ENCODE measurements at places on chromosomes 13 and 19.

DNA sequence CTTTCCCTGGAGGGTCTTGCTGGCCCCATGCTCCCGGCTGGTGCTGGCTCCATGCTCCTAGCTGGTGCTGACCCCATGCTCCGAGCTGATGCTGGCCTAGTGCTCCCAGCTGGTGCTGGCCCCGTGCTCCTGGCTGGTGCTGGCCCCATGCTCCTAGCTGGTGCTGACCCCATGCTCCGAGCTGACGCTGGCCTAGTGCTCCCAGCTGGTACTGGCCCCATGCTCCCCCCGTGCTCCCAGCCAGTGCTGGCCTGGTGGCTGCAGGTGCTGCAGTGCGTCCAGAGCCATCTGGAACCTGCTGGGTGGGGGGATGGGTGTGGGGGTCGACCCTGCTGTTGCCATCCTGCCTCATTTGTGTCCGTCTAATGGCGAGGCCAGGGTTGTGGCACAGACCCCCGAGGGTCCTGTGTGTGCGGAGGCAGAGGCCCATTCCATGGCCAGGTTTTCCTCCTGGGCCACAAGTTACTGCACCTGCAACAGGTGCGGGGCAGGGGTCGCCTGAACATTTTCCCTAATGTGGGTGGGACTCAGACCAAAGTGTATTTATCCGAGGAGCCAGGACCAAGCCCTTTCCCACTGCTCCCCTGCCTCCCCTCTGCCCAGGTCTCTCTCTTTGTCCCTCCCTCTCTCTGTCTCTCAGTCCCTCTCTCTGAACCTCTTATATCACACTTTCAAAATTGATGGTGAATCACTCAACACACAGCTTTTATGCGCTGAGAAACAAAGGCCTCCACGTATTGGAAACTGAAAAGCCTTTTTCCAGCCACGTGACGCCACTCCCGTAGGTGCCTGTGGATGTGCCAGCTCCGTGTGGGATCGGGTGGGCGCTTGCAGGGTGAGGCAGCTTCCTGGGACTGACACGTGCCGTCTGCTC, 45.1 kb downstream of the MCF2L start:
- no peak for DNase-seq

DNA sequence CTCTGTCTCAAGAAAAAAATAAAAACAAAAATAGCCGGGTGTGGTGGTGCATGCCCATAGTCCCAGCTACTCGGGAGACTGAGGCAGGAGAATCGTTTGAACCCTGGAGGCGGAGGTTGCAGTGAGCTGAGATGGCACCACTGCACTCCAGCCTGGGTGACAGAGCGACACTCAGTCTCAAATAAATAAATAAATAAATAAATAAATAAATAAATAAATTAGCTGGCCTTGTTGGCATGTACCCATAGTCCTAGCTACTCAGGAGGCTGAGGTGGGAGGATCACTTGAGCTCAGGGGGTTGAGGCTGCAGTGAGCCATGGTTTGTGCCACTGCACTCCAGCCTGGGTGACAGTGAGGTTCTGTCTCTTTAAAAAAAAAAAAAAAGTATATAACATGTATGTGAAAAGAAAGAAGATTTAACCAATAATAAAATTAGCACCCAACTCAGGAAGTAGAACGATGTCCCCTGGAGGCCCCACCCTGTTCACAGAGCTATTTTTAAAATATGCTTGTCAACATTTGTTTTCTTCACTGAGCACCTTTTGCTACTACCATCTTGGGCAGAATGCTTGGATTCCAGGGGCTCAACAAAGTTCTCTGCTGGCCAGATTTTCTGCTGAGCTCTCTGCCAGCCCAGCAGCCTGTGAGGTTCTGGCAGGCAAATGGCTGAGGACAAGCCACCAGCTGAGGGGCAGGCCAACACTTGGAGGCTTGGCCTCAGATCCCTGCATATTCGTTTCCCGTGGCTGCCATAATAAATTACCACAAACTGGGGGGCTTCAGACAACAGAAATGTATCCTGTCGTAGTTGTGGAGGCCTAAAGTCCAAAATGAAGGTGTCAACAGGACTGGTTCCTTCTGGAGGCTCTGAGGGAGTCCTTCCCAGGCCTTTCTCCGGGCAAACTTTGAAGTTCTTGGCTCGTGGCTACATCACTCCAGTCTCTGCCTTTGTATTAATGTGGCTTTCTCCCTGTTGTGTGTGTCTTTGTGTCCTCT, 5.2 kb downstream of the SLC25A42 start:
- no peak for DNase-seq

- DNase-seq, result no peak
These were observed 111.6 kb upstream of the OBI1 start for GRCh38 chr13:78770601-78771000.

DNA sequence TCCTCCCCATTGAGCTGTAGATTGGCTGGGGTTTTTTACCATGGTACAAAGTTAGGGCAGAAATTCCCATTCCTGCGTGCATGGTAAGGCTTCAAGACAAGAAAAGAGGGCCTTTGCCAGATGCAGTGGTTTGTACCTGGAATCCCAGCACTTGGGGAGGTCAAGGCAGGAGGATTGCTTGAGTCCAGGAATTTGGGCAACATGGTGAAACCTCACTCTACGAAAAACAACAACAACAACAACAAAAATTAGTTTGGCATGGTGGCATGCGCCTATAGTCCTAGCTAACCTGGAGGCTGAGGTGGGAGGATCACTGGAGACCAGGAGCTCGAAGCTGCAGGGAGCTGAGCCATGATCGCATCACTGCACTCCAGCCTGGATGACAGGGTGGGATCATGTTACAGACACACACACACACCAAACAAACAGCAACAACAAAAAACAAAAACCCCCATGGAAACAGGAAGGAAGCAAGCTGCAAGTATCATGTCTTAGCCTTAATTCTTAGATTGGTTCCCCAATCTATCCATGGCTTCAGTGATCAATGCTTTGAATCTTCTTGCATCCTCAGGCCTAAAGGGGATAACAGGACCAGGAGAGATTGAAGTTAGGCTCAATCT, 5.5 kb upstream of the WTIP start:
- DNase-seq, result no peak

- DNase-seq, result no peak
These were observed 9.4 kb downstream of the POLRMT start for GRCh38 chr19:623974-624373.

GRCh38 chr13:50401049-50401505, 385.8 kb downstream of the KCNRG start:
- DNase-seq, result no peak

DNA sequence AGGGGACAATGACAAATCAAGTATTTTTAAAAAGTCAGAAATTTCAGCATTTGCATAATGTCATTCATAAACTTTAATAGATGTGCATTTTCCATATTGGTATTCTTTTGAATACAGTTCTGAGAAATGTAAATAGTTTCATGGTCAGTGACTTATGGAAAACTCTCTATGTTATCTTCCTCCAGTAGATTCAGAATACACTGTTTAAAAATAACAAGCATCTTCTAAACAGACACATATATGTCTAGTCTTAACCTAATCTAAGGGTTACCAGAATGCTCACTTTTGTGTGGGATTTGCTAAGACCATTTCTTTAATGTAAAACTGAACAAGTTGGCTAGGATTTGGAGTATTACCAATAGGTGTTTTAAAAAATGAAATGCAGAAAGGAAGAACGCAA, 119.8 kb upstream of the SGCG start:
- no peak for DNase-seq

- DNase-seq, result peak; percentile 28
These were observed at the start of gene SYT3 for GRCh38 chr19:50639121-50640112. TSS of gene SYT3 (minus strand) at chr19:50639881. CDS start at chr19:50637411, 2,470 bp downstream.

GRCh38 chr19:29952646-29953045, 10.6 kb downstream of the URI1 start:
- DNase-seq, result no peak

GRCh38 chr19:3760871-3761361, 576 bp downstream of the APBA3 start:
- DNase-seq, result no peak

DNA sequence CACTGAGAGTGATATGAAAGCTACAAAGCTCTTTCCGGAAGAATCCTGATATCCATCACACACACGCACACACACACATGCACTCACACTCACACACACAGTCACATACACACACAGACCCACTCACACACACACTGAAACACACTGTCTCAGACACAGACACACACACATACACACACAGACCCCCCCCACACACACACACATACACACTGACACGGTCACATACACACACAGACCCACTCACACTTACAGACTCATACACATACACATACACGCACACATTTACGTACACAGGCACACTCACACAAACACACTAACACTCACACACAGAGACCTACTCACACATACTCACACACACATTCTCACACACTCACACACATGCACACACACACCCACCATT, 58.6 kb downstream of the LIG4 start:
- no peak for DNase-seq

DNA sequence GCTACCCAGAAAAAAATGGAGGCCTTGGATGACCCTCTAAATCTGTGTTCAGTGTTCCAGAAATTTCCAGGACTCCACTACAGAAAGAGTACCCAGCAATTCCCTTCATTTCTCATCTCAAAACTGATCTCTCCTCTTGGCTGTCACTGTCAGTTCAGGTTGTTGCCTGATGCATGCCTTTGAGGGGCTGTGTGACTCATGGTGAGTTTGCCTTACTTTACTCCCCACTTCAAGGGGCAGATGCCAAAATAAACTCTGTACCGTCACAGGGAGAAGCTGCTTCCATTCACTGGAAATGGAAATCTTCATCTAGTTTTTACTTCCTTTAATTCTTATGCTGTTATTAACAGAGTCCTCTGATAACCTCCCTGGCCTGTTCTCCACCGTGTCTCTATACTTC, 1075.0 kb downstream of the DIAPH3 start:
- DNase-seq, result no peak

GRCh38 chr19:2331601-2332246, 3.2 kb downstream of the SPPL2B start:
- no peak for DNase-seq

DNA sequence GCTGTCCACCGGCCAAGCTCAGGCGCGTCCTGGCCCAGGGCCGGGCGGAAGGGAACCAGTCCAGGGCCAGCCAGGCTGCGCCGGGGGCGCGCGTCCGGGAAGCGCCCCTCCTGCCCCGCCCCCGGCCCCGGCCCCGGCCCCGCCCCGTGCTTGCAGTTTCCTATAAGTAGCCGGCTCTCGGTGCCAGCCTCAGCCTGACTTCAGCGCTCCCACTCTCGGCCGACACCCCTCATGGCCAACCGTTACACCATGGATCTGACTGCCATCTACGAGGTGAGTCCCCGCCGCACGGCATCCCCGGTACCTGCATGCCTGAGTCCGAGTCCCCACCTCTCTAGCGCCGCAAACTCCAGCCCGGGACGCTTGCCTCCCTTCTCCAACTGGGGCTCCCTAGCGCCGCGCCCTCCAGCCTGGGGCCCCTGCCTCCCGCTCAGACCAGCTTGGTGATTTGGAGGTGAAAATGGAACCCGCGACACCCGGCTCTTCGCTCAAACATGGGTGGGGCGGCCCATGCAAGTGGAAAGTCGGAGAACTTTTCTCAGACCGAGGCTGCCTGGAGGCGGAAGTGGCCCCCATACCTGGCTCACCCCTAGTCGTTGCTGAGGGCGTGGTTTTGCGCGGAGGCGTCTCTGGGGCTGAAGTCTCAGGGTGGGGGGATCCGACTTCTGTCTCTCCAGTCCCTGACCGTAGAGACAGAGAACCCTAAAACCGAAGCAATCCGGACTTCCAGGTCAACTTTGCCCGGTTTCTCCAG, at the start of gene ZFP36:
Gene ZFP36 (plus strand): TSS at position 192 of the 754 bp plus-strand sequence. CDS start 58 bp downstream, at position 250.
- DNase-seq, result peak; percentile 74

GRCh38 chr13:35791184-35791851, 314.8 kb upstream of the MAB21L1 start:
- DNase-seq, result no peak

DNA sequence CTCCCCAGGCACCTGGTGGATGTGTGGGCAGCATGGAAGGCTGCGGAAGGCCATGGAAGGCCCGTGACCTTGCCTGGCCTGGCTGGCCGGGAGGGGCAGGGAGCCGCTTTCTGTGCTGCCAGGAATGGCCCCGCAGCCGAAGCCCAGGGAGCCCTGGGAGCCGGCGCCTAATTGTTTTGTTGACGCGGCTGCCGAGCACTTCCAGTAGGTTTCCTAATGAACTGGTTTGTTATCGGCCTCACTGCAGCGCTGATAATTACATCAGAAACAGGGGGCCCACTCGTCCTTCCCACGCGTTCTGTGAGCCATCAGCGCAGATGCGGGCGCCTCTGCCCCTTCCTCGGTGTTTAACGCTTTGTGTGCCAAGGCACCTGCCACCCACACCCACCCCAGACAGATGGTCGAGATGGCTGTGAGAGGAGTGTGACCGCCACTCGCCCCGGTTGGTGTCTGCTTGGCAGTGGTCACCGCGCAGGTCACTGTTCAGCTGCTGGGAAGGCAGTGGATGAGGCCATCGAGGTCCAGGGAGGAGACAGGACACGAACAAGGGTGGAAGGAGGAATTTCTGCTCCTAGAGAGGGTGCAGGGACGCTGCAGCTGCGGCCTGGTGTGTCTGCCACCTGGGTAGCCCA, 124.5 kb downstream of the KDM4B start:
- peak; percentile 62 for DNase-seq

DNA sequence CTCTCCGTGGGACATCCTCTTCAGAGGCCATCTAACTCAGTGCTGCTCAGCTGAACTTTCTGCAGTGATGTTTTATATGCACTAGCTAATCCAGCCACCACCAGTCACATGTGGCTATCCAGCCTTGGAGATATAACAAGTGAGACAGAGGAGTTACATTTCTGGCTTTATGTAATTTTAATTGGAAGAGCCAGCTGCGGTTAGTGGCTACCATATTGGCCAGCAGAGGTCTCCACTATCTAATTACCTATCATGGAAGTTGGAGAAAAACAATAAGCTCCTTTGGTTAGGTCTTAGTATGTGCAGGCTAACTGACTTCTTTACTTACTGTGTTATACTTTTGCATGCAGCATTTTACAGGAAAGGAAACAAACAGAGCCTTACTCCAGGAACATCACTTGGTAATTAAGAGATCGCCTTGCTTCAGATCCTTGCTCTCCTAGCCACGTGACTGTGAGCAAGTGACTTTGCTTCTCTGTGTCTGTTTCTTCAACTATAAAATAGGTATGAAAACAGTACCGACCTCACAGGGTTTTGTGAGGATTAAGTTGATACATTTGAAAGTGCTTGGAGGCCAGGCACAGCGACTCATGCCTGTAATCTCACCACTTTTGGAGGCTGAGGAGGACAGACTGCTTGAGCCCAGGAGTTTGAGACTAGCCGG, 1.6 kb upstream of the KLK10 start:
- DNase-seq, result no peak

DNA sequence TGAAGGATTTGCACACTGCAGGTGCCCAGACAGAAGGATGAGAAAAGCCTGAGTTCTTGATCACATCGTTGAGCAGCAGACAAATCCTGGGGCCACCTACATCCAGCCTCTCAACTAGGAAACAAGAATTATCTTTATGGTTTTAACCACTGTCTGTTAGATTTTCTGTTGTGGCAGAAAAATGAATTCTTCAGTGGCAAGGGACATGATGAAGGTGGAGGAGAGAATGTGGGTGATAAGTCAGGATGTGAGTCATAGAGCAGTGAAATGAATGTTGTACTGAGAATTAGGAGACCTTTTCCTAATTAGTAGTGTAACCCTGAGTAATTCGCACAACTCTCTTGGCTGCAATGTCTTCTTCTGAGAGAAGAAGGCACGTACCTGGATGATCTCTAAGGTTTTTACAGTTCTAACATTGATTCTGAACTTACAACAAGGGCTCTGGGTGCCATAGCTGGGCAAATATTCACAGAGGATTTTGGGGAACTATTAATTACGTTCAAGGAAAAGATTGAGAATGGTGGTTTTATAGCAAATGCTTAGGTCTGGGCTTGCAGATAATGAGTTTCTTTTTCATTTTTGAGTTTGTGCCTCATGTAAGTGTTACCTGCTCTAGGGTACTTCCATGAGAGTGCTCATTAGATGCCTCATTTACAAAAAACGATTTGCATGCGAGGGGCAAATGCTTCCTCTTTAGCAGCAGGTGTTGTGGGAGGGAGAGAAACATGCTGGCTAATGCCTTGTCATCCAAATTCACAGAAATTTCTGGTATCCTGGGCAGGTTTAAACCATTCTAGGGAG, 111.0 kb upstream of the KL start:
- no peak for DNase-seq

Measured in heart right ventricle (tissue), 16 donors.